CD4-positive, CD25-positive, alpha-beta regulatory T cell (primary cell): ENCODE measurements at places on chromosomes 2 and 18. TPM values are rescaled to one million over a fixed set of nuclear protein-coding genes. Genes with fewer than 3 reads are reported as not detected.

The GPR35 gene
- total RNA-seq: 11.0 TPM

The CMPK2 gene
- total RNA-seq: 7.4 TPM

The ALK gene
- total RNA-seq: not detected

The NLRC4 gene
- total RNA-seq: not detected

DNA sequence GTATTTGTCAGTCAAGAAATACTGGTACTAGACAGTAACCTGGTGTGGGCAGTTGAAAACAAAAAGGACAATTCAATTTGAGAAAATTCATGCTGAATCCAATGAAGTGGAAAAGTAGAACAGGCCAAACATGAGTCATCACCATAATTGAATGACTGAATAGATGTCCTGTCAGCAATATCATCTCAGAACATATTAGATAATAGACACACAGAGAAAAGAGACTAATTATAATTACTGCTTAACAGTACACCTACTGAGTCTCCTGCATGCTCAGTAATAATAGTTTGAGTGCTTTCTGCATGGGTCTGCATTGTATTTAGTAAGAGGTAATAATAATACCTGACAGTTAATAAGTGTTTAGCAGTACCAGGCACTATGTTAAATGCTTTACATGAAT, 138.6 kb upstream of the ZC3H15 start:
- no peaks in the 10 kb centered on the region for H3K27me3 ChIP-seq
- no peaks in the 10 kb centered on the region for H3K4me1 ChIP-seq
- H3K4me3 ChIP-seq: no peak overlapping the region

The ATP9B gene
- total RNA-seq: 75.3 TPM

- H3K4me1 ChIP-seq: no peaks in the 10 kb centered on the region
- H3K27me3 ChIP-seq: no peaks in the 10 kb centered on the region
- H3K4me3 ChIP-seq: no peak overlapping the region
- H3K27ac ChIP-seq: no peak overlapping the region
- DNase-seq: no peak
- no peaks in the 10 kb centered on the region for H3K36me3 ChIP-seq
Observed at GRCh38 chr18:22279741-22280452, 110.5 kb downstream of the GATA6 start.
